ENCODE measurements at places on chromosomes 13 and 19.

DNA sequence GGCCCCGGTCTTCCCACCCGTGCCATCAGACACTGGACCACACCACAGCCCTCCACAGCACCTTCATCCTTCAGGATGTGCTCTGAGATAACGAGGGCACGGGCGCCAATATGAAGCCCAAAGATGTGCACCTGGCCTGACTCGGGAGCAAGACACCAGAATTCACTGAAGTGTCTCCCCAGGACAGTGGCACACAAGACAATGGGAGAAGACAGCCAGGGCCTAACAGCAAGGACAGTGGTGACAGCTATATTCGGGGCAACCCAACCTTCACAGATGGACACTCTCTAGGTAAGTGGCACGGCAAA is 7.2 kb downstream of the DDX39A start:
- DNase-seq = no peak

- no peak for DNase-seq
Measured at GRCh38 chr13:25738342-25739196, 313.2 kb downstream of the SHISA2 start.

GRCh38 chr19:18636969-18637629 is at the start of gene KLHL26:
Gene KLHL26, plus strand, starts transcription at chr19:18637028. Its CDS starts 27 bp downstream, at chr19:18637055.
- DNase-seq = no peak

DNA sequence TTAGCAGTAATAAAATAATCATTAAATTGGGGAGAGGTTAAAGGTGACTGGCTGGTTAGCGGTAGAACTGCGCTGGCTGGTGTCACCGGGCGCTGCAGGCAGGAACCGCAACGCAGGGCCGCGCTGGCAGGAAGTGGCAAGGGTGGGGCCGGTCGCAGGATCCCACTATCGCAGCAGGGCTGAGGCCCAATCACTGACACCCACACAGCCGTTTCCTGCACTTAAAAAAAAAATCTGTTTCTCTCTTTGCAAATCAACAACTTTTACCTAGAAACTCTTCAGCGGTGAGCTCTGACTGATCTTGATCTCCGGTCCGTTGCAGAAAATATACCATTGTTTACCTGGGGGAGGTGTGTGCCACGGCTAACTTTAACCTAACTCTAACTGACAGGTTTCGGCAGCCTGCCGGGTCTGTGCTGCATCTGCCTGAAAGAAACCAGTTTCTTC is 46.9 kb downstream of the KLF2 start:
- peak; percentile 81 for DNase-seq

GRCh38 chr19:1125601-1126467 is 22.0 kb downstream of the GPX4 start:
- DNase-seq = no peak

DNA sequence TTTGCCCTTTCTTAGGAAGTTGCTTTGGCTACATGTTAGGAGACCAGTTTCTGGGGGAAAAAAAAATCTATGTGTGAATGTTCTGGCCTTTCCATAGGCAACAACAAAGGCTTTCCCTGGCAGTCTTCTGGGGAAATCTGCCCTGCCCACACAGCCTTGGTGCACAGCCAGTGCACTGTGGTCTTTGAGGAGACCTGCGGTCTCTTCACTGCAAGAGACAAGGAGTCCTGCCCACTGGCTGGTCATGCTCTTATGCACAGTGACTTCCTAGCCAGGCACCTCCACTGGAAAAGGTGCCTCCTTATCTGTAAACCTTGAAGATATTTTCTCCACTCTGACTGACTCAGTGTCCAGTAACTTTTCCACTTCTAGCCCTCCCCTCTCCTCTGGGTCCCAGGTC is 155.1 kb downstream of the SUCLA2 start:
- DNase-seq = no peak

- DNase-seq = no peak
Measured at GRCh38 chr19:56687031-56687430, 15.5 kb upstream of the ZNF835 start.

DNA sequence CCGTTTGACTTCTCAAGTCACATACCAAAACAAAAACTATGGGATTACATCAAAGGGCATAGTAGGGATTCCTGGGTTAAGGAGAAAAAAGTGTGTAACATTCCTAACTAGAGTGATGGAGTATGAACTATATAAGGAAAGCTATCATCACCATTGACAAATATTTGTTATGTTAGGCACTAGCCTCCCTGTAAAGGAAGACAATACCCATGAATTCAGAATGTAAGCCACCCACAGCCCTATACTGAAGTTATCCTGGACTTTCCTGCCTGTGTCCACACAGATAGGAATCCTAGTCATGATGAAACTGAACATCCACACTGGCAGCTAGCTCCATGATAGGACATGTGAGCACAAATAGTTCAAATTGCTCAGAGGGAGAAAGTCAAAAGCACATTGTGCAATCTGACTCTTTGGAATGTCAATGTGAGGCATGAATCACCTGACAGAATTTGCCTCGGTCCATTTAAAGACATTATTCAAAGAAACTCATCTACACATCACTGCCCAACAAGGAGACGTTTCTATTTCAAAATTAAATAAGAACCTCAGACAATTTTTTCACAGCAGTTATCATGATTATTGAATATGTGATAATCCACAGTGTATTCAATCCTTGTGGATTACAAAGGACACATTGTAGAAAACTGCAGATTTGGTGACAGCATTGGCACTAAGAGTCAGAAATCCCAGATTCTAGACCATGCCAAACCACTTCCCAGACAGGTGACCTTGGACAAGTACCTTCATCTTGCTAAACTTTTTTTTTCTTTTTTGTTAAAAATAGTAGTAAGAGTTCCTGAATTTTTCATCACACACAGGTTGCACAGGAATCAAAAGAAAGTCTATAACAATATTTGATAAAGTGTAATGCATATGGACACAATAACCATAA is 529.3 kb downstream of the IRS2 start:
- DNase-seq = no peak

DNA sequence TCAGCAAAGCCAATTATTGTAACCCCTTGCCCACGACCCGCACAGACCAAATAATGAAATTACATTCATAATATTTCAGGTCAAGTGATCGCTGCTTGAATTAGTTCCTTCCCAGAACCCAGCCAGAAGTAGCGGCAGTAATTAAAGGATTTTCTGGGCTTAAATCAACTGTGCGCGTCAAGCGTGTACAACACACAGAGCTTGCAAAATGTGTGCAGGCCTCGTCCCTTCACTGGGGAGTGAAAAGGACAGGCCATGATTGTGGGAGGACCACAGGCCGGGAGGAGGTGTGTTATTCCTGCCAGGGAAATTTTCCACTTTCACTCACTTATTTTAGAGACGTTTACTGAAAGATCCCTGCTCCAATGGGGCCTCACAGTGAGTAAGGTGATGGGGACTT is 84.9 kb downstream of the CHST8 start:
- DNase-seq = no peak

- DNase-seq = no peak
Measured at GRCh38 chr13:112772539-112772909, 82.7 kb downstream of the ATP11A start.

GRCh38 chr19:33241091-33241529 is 15.5 kb upstream of the SLC7A10 start:
- DNase-seq = no peak

DNA sequence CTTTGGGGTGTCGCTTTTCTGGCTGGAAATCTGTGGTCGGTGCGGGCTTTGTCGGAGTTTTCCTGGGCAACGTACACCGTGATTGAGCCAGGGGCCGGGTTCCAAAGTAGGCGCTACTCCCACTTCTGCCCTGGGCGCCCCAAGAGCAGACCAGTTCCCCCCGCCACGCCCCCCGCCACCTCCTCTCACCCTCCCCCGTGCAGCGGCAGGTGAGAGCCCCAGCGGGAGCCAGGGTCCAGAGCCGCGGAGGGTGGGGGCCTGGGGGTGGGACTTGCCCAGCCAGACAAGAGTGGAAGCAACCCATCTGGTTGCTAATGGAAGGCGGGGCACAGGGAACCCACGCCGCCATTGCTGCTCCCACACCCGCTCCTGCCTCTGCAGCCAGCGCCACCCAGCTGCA is 2195.9 kb downstream of the PCDH9 start:
- DNase-seq = peak; percentile 33

- DNase-seq = peak; percentile 90
Measured at GRCh38 chr19:13093407-13094105, 9.1 kb downstream of the LYL1 start.

All from aorta (tissue), 5 donors.